ENCODE measurements at places on chromosomes 16 and 17.

GRCh38 chr17:14429084-14429483 is 128.2 kb downstream of the HS3ST3B1 start:
- DNase-seq, result no peak

DNA sequence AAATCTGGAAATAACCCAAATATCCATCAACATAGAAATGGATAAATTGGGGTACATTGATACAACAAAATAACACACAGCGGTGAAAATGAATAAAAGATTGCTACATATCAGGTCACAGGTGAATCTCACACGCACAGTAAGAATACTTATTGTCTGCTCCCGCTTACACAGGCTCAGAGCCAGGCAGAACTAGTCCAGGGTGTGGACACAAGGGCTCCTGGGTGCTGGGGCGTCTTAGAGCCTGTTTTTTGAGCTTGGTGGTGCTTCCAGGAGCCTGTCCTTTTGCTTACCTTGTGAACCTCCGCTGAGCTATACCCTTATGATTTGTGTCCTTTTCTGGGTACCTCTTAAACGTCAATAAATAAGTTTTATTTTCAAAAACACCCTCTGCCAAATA is 19.8 kb upstream of the C16orf74 start:
- DNase-seq, result no peak

- no peak for DNase-seq
Measured at GRCh38 chr16:86381491-86381890, 128.8 kb upstream of the FOXF1 start.

GRCh38 chr17:43875476-43876147 is 28.6 kb downstream of the CD300LG start:
- no peak for DNase-seq

GRCh38 chr17:80348551-80349150 is 66.3 kb upstream of the ENDOV start:
- DNase-seq, result no peak

DNA sequence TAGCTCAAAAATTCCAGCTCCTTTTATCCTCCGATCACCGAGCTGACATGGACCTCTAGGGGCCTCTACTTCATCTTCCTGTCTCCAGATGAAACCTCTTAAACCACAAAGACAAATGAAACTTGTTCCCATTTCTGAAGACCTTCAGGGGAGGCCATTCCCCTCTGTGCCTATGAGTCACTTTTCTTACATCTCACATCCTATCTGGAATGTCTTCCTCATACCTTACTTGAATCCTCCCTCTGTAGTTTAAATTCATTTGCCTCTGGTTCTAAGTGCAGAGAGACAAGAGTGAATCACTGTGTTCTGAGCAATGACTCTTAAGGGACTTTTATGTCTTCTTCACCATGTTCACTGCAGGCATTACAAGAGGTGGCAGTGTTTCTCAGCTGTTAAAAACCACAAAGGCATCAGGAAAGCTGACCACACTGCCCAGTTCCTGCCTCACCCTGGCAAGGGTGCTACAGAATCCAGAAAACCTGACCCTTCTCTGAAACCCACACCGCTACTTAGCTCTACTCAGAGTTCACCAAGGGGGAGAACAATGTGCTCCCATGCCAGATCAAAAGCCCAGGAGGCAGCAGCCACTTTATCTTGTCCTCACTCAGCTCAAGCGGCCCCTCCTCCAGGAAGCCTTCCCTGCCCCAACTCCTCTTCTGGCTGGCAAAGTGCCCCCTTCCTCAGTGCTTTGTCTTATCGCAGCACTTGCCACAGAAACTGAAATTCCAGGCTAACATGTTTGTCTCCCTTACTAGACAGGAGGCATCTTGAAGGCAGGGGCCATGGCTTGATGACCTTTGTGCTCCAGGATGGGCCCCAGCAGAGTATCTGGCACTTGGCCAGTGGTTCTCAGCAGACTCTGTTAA is 6.4 kb downstream of the CUEDC1 start:
- no peak for DNase-seq

GRCh38 chr17:62680541-62681052 is 53.1 kb downstream of the MRC2 start:
- peak; percentile 50 for DNase-seq

- DNase-seq, result no peak
Measured at GRCh38 chr17:69265873-69266272, 37.2 kb upstream of the ABCA10 start.

GRCh38 chr16:29012913-29013553 is 28.2 kb downstream of the LAT start:
- no peak for DNase-seq

DNA sequence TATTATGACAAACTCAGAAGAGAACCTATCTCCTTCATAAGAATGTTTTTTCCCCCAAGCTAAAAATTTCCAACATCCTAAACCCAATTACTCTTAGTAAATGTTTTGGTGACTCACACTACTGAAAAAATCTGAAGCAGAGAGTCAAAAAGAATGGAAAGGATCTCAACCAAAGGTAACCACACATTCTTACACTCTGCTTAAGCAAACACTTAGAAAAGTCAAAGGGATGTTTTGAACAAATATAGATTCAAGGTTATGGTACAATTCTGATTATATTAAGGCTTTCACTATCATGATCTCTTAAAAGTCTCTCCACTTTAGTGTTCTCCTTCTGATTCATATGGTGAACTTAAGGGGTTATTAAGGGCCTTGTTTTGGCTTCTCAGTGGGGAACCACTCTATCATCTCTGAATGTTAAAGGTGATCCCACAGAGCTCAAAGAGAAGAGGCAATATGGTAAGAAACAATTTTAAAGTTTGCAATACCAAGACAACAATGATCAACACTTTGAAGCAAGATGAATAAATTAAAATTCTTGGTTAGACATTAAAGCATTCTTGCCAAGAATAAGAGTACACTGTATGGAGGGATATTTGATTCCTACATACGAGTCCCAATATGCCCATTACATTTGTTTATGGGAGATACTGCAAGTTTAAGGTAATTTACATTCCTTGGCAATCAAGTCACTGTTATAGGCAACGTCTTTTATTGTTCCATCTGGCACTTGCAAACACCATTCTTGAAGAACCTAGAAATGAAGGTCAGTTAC is 69.2 kb downstream of the CDC27 start:
- no peak for DNase-seq

- DNase-seq, result no peak
Measured at GRCh38 chr17:70775679-70776078, 606.3 kb downstream of the KCNJ2 start.

DNA sequence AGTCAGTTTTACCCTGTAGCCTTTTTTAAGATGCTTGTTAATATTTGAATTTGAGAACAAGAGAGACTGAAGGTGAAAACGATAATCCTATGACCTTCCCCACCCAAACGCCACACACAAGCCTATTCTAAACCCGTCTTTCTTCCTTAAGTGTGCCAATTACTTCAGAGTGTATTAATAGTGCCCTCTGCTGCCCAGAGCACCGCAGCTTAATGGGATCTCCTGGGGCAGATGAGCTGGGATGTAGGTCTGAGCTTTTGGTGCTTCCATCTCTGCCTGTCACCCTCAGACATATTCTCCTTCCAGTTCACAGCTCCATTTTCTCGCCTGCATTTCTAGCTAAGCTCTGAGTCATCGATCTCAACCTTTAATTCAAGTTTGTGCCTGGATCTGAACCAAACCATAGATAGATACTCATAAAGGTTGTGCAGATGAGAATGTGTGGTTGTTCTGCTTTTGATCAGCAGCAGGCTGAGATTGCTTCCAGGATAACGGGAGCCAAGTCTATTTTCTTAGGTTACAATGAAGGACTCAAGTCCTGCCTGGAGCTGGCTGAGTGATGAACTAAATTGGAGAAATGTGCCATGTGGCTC is 46.4 kb upstream of the CDH13 start:
- no peak for DNase-seq

DNA sequence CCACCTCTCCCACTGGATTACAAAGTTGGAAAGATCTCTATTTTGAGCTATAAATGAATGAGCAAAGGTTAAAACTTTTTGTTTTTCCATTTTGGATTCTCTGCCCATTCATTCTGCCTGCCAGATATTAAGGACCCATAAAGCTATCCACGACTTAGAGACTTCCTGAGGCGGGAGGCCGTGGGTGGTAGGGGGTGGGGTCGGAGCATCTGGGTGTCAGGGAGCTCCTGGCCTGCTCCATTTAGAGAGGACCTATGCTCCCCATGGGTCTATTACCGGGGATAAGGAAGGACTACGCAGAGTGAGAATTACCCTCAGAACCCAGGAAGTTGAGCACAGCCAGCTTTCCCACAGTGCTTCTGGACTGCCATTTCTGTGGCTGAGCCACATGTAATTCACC is 45.8 kb downstream of the MARF1 start:
- DNase-seq, result no peak

DNA sequence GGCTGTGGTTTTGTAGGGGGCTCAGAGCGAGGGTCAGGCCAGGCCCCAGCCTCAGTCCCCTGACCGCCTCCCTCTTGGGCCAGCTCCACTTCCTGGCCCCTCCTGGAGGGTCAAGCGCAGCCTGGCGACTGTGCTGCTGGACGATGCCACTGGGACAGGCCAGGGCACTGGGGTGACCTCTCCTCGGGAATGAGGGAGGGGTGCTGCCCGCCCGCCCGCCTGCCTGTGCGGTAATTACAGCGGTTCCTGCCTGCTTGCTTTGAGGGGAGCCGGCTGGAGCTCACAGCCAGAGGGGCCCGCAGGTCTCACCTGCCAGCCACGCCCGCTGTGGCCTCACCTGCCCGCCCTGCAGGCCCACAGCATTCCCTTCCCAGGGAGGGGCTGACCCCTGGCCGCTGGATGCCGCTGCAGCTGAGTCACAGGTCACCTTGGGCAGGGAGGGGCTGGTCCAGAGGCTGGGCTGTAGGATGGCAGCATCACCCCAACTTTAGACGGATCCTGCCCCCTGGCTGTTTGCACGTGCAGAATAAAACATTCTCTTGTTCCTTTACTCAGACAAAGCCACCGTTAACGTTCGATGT is 76.7 kb upstream of the CBX4 start:
- DNase-seq, result no peak

DNA sequence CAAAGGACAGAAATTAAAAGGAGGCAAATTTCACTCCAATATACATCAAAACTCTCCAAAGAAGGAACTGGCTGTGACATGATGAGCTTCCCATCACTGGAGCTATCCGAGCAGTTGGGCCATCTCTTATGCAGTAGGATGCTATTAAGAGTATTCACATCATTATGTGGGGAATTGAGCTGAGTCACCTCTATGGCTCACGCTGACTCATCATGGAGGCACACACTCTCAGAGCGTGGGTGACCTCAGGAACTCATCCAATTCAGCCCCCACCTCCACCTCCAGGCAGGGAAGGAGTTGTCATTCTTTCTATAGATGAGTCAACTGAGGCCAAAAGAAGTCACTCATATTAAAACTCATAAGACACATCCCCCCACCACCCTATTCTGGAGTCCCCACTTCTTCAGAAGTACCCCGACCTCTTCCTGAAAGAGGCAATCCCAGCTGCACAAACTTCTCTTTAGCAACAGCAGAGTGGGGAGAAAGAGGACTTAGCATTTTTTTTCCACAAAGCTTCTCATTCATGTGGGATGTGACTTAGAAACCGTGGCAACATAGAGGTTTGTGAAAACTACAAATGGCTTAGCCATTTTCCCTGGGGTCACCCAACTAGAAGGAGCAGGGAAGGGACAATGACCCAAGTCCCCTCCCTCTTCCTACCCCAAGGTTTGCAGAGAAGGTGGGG is 32.5 kb downstream of the ABCC12 start:
- DNase-seq, result no peak

GRCh38 chr17:42553866-42554249 is 1.1 kb downstream of the HSD17B1 start:
- DNase-seq, result no peak
